T-cell (primary cell): ENCODE measurements at places on chromosomes 4 and X. TPM values are rescaled to one million over a fixed set of nuclear protein-coding genes. Genes with fewer than 3 reads are reported as not detected.

The CT45A3 gene
- not detected for total RNA-seq

The NAAA gene
- total RNA-seq = 82.4 TPM

The FAM47E gene
- total RNA-seq = not detected

The MAGEA9B gene
- not detected for total RNA-seq

The ADH1B gene
- 3.1 TPM for total RNA-seq

The CSAG1 gene
- not detected for total RNA-seq

The ARHGAP36 gene
- not detected for total RNA-seq

The DOCK11 gene
- 92.3 TPM for total RNA-seq

The NPY2R gene
- total RNA-seq = not detected

The ADH1A gene
- not detected for total RNA-seq

The NWD2 gene
- total RNA-seq = not detected

The SPANXC gene
- total RNA-seq = not detected

DNA sequence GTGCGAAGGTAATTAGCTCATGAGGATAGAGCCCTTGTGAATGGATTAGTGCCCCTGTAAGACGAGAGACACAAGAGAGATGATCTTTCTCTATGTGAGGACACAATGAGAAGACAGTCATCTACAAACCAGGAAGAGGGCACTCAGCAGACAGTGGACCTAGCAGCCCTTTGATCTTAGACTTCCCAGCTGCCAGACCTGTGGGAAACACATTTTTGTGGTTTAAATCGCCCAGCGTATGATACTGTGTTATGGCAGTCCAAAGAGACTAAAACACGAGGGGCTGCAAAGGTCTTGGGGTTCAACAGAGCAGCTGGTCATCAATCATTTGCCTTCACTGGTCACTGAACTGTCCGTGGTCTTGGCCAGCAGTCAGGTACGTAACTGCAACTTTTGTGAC is 9.2 kb upstream of the SYNPO2 start:
- no peaks in the 10 kb centered on the region for H3K27me3 ChIP-seq
- H3K4me3 ChIP-seq = no peak overlapping the region
- no peak for DNase-seq
- H3K4me1 ChIP-seq = no peaks in the 10 kb centered on the region
- H3K36me3 ChIP-seq = no peaks in the 10 kb centered on the region
- no peak overlapping the region for H3K27ac ChIP-seq

DNA sequence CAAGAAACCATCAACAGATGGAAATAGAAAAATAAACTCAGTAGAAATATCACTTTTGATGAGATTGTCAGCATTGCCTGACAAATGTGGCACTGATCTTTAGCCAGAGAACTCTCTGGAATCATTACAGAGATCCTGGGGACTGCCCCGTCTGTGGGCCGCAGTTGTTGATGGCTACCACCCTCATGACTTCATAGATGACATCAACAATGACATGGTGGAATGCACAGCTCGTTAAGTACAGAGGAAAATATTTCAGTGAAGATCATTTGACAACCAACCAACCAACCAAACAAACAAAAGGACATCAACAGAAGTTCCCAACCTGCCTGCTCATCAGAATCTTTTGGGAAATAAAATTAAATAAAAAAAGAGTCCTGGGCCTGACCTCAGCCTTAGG is 132.6 kb downstream of the UCHL1 start:
- H3K4me3 ChIP-seq = no peak overlapping the region
- DNase-seq = no peak
- H3K27me3 ChIP-seq = no peaks in the 10 kb centered on the region
- no peak overlapping the region for H3K27ac ChIP-seq
- H3K36me3 ChIP-seq = no peaks in the 10 kb centered on the region
- no peaks in the 10 kb centered on the region for H3K4me1 ChIP-seq

GRCh38 chr4:132071815-132072214 is 1077.3 kb upstream of the PCDH10 start:
- H3K4me1 ChIP-seq = no peaks in the 10 kb centered on the region
- no peak overlapping the region for H3K4me3 ChIP-seq
- no peaks in the 10 kb centered on the region for H3K36me3 ChIP-seq
- H3K27me3 ChIP-seq = no peaks in the 10 kb centered on the region
- no peak overlapping the region for H3K27ac ChIP-seq
- no peak for DNase-seq

DNA sequence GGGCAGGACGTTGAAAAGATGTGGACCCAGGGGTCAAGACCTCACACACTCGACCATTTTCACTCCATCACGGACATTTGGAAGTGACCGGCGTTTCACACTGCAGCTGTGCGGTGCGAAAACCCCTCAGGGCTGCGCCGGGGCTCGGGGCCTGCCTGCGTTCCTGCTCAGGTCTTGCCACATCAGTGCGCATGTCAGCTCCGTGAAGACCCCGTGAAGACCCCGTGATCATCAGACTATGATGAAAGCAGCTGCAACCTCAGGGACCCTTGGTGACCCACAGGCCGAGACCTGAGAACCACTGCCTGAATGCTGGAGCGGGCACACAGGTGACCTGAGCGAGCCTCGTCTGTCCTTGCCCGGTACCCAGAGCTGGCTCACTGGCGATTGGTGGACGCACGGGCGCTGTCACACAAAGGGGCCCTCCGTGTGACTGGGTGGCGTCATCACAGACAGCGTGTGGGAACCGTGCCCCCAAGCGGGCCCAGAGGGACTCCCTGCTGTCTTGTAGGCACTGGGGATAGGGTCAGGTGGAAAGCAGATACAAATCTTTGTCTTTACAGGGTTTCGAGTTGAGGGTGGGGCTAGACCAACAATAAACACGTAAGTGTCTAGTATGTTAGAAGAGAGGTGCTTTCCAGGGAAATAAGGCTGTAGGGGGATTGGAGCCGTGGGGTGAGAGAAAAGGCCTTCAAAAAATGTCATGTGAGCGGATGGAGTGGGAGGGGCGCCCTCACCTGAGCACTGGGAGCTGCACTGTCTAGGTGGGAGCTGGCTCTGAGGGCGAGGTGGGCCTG is 12.7 kb downstream of the MSANTD1 start:
- no peak overlapping the region for H3K27ac ChIP-seq
- H3K4me1 ChIP-seq = no peaks in the 10 kb centered on the region
- no peaks in the 10 kb centered on the region for H3K36me3 ChIP-seq
- peaks cover 14% of the 10 kb centered on the region for H3K27me3 ChIP-seq
- no peak overlapping the region for H3K4me3 ChIP-seq

DNA sequence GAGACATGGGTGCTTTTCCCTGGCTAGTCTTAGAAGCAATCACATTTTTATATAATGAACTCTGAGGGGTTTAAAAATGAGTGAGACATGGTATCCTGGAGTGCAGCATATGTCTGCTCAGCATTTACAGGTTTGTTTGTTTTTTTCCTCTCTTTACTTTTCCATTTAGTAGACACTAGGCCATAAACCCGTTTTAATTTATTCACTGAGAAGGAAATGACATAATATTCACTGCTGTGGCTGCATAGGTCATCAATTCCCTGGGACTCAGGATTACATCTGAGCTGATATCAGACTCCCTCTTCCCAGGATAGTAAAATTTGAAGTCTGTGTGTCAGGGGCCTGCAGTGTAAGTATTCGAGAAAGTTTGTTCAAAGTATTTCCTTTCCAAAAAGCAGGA is 178.9 kb upstream of the SPRY1 start:
- no peaks in the 10 kb centered on the region for H3K4me1 ChIP-seq
- H3K27me3 ChIP-seq = no peaks in the 10 kb centered on the region
- no peak overlapping the region for H3K27ac ChIP-seq
- H3K4me3 ChIP-seq = no peak overlapping the region

DNA sequence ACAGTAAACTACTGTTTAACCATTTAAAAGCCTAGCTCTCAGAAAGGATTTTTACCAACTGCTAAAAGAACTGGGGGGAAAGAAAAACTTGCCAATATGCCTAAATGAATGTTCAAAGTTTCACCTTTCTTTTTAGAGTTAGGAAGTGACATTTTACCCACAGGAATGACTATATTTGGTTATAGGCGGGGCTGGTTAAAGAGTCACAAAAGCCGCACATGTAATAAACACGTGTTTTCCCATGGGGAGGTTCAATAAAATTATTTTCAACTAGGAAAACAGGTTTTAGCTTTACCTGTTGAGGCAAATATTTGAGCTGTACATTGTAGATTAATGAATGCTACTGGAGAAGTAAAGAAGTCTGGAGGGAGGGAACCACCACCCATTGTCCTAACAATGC is 41.6 kb upstream of the UGDH start:
- H3K36me3 ChIP-seq = no peaks in the 10 kb centered on the region
- H3K4me3 ChIP-seq = no peak overlapping the region
- H3K27me3 ChIP-seq = no peaks in the 10 kb centered on the region
- no peak for DNase-seq
- no peak overlapping the region for H3K27ac ChIP-seq

DNA sequence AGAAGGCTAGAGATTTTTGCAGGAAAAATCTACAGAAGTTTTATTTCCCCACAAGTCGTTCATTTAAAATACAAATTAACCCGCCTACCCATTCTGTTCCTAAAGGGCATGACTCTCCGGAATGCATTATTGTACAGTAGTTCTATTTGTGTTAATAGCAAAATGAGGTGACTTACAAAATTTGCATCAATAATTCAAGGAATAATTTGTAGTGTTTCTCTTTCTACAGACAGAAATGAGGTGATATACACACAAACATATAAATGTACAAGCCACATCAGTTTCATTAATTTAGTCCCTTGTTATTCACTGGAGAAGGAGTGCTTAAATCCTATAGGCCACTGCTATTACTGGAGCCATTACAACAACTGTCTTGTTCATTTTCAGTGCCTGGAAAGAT is 501.3 kb upstream of the DIAPH2 start:
- no peak overlapping the region for H3K27ac ChIP-seq
- H3K27me3 ChIP-seq = no peaks in the 10 kb centered on the region
- H3K36me3 ChIP-seq = no peaks in the 10 kb centered on the region
- no peak for DNase-seq
- no peaks in the 10 kb centered on the region for H3K4me1 ChIP-seq

DNA sequence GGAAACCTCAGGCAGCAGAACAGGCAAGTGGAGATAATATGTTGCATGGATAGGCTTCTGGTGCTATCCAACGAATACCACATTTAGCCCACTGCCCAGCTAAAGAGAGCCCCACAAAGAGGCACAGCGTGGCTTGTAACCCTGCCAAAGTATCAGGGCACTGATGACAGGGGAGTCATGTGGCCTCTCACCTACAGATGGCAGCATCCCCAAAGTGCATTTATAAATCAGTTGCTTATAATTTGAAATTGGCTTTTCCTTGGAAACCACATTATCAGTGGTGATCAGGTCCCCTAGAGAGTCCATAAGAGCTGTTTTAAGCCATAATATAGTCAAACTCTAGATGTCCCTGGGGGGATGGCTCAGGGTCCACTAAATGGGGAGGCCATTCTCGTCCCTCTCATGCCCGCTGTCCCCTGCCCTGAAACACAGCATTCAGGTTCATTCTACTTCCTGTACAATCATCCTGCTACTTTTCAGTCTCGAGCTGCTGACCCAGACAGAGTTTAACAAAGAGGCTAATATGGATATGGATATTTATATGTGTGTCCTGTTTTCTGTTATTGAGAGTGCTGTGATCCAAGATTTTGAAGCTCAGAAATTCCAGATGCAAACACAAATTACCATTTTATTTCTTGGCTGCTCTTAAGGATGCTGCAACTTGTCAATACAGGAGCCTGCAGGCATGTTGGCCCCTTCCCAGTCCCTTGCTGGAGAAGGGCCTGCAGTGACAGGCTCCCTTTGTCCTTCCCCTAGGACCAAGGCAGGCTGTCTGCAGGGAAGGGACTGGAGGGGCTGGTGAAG is 28.5 kb downstream of the SRPX start:
- no peaks in the 10 kb centered on the region for H3K27me3 ChIP-seq
- no peak overlapping the region for H3K4me3 ChIP-seq
- DNase-seq = no peak
- H3K27ac ChIP-seq = no peak overlapping the region

GRCh38 chrX:138858438-138858837 is 146.9 kb upstream of the FGF13 start:
- H3K27ac ChIP-seq = no peak overlapping the region
- DNase-seq = no peak
- H3K36me3 ChIP-seq = no peaks in the 10 kb centered on the region
- no peak overlapping the region for H3K4me3 ChIP-seq
- H3K27me3 ChIP-seq = no peaks in the 10 kb centered on the region

GRCh38 chr4:116829187-116829586 is 256.2 kb downstream of the TRAM1L1 start:
- no peak for DNase-seq
- H3K27me3 ChIP-seq = no peaks in the 10 kb centered on the region
- no peaks in the 10 kb centered on the region for H3K36me3 ChIP-seq
- no peak overlapping the region for H3K4me3 ChIP-seq

DNA sequence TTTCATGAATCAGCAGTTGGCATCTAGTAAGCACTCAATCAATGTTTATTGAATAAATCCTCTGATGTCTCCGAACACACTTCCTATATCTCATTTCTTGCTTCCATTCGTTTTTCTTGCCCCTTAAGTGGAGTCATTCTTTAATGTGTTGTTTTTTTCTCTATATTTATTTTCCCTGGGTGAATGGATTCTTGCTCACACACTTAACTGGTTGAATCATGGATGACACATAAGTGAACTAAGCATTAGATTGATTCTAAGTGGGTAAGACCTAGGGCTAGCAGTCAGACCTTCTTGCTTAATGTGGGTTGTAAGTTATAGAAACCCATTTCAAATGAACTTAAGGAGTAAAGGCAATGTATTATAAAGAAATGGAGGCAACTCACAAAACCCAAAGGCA is 111.1 kb downstream of the RTL3 start:
- no peak overlapping the region for H3K4me3 ChIP-seq
- no peaks in the 10 kb centered on the region for H3K36me3 ChIP-seq
- H3K4me1 ChIP-seq = no peaks in the 10 kb centered on the region
- H3K27me3 ChIP-seq = no peaks in the 10 kb centered on the region
- no peak for DNase-seq

GRCh38 chr4:132642016-132642817 is 506.9 kb upstream of the PCDH10 start:
- H3K4me1 ChIP-seq = no peaks in the 10 kb centered on the region
- H3K27me3 ChIP-seq = no peaks in the 10 kb centered on the region

- H3K4me1 ChIP-seq = no peaks in the 10 kb centered on the region
- DNase-seq = no peak
- no peak overlapping the region for H3K4me3 ChIP-seq
These were observed 11.5 kb downstream of the FGB start for GRCh38 chr4:154574311-154574710.
